Smooth muscle cell of the brain vasculature (primary cell): ENCODE measurements at places on chromosomes 3 and 15.

- no peak for DNase-seq
These were observed 461.4 kb downstream of the DIPK2A start for GRCh38 chr3:144433006-144433405.

GRCh38 chr3:154071146-154071545 is 50.0 kb upstream of the ARHGEF26 start:
- DNase-seq = no peak

DNA sequence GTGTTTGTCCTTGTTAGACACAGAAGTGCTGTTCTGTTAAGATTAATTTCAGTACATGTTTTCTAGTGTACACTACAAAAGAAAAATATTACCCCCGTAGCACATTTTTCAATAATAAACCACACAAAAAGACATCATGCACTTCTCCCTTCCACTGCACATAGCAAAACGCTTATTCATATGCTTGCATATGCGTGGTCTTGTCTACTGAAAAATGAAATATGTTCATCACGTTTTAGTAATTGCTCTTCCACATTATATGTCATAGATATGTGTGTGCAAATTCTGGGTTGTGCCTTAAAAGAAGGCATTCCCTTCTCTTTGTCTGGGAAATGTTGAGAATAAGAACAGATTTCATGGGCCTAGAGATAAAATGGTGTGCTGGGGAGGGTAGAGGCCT is 353.9 kb downstream of the NSUN3 start:
- DNase-seq = no peak

DNA sequence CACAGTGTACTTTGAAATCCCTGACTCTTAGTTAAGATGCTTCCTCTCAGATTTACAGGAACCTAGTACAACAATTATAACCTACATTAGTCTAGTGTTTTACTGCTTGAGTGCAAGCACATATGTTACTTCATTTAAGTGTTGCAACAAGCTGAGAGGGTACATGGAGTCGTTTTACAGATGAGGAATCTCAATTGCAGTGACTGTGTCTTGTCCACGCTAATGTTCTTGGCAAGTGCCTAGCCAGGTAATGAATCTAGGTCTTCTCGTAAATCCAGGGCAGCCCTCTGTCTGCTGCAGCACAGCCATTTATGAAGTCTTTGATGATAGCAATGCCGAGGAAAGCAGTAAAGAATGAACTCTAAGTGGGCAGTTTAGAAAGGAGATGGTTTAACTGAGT is 384.4 kb upstream of the ARPP21 start:
- DNase-seq = no peak

- DNase-seq = no peak
These were observed 14.9 kb downstream of the C3orf33 start for GRCh38 chr3:155791190-155791589.

- no peak for DNase-seq
These were observed 300.0 kb downstream of the IGSF11 start for GRCh38 chr3:118734664-118735063.

GRCh38 chr3:69410301-69410700 is 24.4 kb upstream of the FRMD4B start:
- peak; percentile 31 for DNase-seq

GRCh38 chr15:88830016-88830415 is 26.8 kb downstream of the ACAN start:
- DNase-seq = no peak

- DNase-seq = no peak
These were observed 64.7 kb downstream of the EOMES start for GRCh38 chr3:27657404-27657803.

DNA sequence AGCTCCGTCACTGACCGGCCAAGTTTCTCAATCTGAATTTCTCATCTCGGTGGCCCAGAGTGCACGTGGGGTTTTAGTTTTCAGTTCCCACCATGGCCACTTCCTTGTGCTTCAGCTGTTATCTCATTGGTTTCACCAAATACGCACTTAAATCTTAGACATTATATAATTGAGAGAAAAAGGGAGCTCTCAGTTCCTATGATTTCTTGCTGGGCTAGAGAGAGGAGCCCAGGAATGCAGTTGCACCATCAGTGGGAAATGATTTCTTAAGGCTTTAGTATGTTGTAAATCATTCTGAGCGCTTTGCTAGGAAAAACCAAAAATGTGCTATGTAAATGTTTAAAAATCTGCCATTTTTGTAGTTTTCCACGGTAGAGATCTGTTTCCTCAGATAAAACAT is 53.2 kb downstream of the OXNAD1 start:
- DNase-seq = no peak

DNA sequence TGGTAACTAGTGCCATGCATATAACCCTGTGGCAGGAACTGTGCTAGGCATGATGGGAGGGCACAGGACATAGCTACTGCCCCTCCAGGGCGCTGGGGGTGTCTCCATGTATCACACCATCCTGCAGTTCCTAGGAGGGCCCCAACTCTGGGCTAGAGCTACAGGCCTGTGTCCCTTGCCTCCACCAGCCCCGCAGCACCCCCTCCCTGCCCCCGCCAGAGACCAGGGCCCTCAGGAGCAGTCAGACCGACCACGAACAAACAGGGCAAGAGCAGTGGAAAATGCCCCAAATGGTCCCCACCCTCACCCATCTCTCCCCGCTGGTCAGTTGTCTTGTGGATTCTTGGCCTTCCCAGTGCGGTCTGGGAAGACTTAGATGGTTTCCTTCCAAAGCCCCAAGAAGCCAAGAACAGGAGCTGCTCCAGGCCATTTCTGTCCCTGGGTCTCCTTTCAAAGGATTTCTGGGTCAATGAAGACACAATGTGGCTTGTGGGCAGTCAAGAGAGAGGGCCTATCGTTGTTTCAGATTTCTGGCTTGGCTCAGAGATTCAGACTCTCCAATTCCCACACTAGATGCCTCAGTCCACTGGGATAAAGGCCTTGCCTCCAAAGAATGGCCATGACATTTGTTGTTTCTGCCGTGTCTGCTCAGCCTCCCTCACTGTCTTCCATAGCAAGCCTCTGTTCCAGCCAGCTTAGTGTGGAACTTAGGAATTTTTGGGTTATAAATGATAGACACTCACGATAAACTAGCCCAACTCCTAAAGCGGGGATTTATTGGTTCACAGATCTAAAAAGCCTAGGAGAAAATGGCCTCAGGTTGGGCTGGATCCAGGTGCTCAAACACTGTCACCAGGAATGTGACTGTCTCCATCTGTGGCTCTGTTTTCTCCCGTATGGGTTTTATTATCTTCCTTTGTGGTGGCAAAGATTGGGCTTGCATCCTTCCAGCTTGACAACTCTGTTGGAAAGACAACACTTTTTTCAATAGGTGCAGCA is 80.6 kb downstream of the LSM3 start:
- DNase-seq = no peak

DNA sequence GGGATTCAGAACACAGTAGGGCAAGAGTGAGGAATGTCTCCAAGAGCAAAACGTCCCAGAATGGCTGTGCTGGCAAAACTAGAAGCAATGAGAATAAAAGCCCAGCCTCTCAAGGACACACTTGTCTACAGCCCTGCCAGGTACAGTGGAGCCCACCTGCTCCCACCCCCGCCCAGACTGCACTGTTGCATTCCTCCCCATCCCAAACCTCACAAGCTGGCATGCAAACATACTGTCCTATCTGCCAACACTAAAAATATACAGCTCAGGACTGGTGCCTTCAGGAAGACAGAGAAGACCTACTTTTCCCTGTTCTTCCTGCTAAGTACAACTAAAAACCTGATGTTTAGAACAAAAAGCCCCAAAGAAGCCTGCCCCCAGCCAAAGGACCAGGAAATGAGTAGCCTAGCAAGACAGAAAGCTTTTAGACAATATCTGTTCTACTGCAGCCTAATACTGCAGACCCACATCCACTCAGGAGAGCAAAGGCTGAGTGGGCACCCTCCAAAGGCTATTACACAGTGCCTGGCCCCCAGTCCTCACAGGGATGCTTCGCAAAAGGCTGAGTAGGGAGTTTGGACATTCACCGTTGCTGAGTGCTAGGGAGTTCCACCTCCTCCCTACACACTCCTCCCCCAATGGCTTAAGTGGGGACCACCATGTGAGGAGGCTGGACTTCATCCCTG is 13.5 kb downstream of the OCA2 start:
- no peak for DNase-seq

- no peak for DNase-seq
These were observed 70.5 kb upstream of the ALDH1A3 start for GRCh38 chr15:100809151-100809550.

- DNase-seq = no peak
These were observed 1.5 kb downstream of the CEP97 start for GRCh38 chr3:101725890-101726275.

DNA sequence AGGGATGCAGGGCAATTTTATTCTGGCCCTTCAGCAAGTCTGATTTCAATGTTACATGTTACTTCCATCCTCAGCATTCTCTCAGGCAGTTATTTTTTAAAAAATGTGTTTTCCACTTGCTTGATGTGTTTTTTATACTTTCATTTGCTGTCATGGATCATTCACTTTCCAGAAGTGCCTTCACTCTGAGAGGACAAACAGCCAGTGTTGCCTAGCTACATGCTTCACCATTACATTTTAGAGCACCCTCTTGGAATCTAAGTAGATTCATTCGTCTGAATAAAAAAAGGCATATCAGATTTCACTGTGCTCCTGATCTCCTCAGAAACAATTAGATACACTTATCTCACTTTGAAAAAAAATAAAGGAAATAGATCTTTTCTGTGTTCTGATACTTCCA is 93.6 kb upstream of the POU1F1 start:
- no peak for DNase-seq

DNA sequence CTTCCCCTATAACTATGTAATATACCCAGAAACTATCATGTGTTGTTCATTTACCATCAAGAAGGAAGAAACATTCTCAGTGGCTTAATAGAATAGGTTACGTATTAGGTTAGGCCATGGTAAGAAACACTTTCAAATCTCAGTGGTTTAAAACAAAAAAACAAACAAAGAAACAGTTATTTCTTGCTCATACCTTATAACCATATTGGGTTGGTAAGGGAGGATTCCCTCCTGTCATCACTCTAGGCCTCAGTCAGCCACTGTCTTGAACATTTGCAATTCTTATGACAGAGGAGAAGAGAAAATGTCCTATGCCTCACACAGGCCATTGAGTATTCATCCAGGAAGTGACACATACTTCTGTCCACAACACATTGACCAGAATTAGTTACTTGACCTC is 727.7 kb upstream of the NECTIN3 start:
- no peak for DNase-seq

DNA sequence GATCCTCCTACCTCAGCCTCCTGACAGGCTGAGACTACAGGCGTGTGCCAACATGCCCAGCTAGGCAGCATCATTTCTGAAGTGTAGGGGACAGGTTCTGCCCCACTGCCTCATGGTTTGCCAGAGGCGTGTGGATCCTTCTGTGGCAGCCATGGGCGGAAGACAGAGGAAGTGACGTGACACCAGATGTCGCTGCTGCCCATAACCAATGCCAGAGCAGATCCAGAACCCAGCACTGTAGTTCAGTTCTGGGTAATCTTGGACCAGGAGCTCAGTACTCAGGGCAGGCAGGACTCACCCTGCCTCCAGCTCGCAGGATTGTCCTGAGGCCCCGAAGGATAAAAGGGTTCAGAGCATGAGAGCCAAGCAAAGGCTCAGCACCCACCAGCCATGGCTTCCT is 8.2 kb downstream of the RBPMS2 start:
- no peak for DNase-seq

DNA sequence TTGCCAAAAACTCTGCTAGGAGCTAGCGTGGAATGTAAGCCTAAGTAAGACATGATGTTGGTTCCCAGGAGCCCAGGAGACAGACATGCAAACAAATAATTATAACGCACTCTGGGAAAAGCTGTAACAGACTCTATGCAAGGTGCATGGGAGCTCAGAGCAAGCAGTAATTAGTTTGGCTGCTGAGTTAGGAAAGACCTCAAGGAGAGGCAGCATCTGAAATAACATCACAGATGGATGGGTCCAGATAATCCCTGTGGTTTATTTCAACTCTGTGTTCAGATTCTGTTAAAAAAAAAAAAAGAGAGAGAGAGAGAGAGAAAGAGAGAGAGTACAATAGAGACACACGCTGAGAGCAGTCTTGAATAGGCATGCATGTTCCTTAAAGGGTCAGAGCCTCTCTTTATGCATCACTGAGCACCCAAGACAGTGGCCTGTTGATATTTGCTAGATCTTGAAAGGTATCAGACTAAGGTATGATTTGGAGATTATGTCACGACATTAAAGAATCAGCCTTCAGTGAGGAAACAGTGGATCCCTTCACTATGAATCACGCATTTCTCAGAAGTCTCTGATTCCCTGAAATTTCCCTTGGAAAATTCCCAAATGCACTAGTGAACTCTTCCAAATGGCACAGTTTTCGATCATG is 124.4 kb upstream of the LIPC start:
- DNase-seq = no peak
